Stimulated activated naive CD4-positive, alpha-beta T cell (primary cell): ENCODE measurements at places on chromosomes 5 and 9.

- DNase-seq = no peak
These were observed 500.4 kb downstream of the TUSC1 start for GRCh38 chr9:25177858-25178257.

DNA sequence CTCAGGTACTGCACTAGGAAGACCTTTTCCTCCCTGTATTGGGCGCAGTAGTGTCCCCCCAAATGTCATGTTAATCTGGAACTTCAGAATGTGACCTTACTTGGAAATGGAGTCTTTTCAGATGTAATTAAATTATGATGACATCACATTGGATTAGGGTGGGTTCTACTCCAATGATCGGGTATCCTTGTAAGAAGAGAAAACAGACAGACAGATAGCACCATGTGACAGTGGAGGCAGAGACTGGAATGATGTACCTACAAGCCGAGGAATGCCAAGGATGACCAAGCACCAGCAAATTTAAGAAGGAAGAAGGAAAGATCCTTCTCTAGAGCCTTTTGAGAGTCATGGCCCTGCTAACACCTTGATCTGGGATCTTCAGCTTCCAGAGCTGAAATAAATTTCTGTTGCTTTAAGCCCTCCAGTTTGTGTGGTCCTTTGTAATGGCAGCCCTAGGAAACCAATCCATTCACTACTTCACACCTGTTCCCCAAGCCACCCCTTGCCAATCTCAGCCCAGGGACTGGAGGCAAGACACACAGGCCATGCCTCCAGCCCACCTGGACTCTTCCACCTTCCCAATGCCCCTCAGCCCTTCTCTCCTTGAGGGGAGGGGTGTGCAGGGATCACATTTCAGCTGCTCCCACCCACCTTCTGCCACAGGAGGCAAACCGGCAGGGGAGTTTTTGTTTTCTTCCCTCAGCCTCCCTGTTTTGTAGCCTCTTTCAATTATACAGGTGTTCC is 1.6 kb downstream of the CCNJL start:
- DNase-seq = no peak

DNA sequence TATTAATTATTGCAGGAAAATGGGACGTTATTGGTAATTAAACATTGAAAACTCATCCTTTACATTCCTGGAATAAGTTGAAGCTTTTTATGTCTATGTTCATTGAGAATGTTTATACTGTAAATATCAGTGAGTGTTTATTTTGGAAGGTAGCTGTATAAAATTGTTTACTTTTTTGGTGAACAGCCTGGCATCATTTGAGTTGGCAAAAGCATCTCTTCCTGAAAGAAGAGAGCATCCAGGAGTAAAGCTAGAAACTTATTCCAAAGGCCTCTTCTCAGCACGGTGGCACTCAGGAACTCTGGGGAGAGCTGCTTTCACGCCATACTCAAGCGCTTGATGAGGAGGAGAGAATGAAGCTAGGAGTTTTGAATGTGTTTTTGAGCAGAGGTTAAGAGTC is 79.9 kb downstream of the GAPVD1 start:
- no peak for DNase-seq

GRCh38 chr5:124652514-124652819 is 94.0 kb downstream of the ZNF608 start:
- no peak for DNase-seq

DNA sequence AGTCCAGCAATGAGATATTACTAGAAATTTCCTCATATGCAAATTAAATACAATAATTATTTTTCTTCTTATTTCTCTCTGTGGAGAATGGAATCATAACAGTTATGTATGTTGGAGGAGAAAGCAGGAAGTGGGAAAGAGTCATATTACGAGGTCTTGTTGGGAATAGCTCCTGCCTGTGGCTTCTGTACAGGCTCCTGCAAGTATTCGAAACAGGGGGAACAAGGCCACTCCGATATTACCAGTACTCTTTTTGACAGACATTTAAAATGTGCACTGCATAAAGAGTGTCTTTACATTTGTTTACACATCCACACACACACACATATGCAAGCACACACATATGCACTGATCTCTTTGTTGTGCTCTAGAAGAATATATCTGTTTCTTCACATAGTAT is 812.0 kb upstream of the ZNF608 start:
- no peak for DNase-seq

DNA sequence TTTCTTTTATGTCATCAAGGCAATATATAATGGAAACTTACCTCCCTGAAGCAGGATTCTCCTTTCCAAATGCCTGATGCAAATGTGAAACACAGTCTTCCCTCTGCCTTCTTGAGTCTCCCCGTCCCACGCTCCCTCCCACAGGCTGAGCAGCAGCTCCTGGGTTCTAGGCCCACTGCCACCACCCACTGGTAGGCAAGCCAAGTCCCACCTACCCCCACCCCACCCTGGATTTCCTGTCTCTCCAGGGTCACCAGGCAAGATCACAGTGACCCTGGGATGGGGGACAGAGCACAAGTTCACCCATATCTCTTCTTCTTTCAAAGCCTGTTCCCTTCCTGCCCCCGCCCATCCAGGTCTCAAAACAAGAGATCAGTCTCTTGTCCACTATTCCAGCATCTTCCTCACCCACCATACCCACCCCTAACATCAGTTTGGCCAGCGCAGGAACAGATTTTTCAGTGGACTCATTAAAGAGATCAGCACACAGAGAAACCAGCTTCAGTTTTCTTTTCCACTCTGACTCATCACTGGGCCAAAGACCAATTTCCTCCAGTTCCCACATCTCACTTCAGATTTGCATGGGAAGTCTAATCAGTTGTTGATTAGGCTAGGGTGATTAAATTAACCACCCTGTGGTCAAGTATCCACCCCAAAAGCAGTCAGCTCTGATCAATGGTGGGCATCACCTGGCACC is 151.5 kb downstream of the ACTL7B start:
- no peak for DNase-seq

GRCh38 chr5:72291601-72292000 is 28.4 kb downstream of the MRPS27 start:
- DNase-seq = no peak

DNA sequence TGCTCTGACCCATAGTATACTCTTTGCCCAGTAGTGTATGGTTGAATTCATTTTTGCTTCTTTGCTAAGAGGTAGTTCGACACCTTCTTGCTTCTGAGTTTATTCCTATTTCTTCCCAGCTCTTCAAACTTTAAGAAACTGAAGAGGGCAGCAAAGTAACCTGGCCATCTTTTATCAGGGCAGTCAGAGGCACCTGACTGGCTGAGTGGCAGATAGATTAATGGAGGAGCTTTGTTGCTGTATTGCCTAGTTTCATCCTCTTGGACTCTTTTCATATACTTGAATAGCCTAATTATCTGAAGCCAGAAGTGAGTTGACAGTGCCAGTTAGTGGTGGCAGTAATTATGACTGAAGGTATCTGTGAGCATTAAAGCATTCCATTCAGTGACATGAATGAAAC is 82.5 kb downstream of the UHRF2 start:
- DNase-seq = no peak

DNA sequence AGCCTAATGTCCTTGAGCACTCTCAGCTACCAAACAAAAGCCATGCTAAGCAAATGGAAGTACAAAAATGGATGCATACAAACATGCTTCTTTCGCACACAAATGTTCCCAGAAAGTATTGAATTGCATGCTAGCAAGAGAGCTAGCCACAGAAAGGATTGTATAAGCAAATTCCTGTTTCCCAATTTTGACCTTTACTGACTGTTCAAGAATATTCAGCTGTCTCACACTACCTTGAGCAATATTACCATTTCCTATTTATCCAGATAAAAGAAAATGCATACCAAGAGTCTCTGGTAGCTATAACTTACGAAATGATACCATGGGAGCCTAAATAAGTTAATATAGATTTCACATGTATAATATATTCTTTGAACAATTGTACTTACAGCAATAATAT is 264.6 kb downstream of the TMEM167A start:
- DNase-seq = no peak
